Progenitor cell of endocrine pancreas (in vitro differentiated cells): ENCODE measurements at places on chromosomes 12 and 14. TPM values are rescaled to one million over a fixed set of nuclear protein-coding genes. Genes with fewer than 3 reads are reported as not detected.
A peak's percentile ranks its signal among the peaks of the same experiment; 100 is the strongest.

- no peak for DNase-seq
Measured at GRCh38 chr12:82904219-82904790, 217.6 kb downstream of the TMTC2 start.

DNA sequence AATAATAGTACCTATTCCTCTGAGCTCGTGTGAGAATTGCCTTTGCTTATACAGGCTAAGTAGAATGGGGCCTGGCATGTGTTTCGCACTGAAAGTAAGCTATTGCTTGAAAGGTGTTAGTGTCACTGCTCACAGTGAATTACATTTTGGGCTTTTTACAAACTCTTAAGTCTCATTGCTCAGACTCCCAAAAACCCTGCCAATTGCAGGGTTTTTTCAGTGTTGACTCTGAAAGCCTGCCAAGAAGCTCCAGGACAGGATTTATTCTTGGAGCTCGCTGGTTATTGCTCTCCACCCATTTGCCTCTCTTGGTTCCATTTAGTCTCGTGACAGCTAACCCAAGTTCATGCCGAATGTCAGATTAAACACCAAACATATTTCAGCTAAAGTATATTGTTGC, 39.8 kb downstream of the NOPCHAP1 start:
- no peak for DNase-seq

Gene CLEC7A
- total RNA-seq, result not detected in 2 replicates

Gene SLC25A21
- total RNA-seq, result 2.5 and 3.1 TPM in 2 replicates

Gene DNAJC22
- total RNA-seq, result 36.0 and 38.7 TPM in 2 replicates

GRCh38 chr12:19130224-19131024, 891 bp downstream of the PLEKHA5 start:
- DNase-seq, result peak; percentile 47

DNA sequence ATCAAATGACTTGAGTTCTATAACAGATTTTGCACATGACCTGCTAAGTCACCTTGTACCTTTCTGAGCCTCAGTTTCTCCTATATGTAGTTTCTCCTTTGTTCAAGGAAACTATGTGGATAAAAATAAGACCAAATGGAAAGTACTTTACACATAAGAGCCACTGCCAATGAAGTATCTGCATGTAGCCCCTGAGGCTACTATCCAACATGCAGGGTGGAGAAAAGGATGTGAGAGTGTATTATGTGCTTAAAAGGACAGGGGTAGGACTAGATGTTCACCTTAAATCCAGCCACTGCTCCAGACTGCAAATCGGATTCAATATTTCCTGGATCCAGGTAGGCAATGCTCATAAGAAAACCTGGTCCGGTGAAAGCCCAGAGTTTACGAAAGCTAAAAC, 21.2 kb downstream of the SLC11A2 start:
- DNase-seq, result no peak

GRCh38 chr14:66998013-66998412, 191.2 kb upstream of the GARIN2 start:
- no peak for DNase-seq

Gene RPS6KA5
- 3.8 and 4.4 TPM in 2 replicates for total RNA-seq

DNA sequence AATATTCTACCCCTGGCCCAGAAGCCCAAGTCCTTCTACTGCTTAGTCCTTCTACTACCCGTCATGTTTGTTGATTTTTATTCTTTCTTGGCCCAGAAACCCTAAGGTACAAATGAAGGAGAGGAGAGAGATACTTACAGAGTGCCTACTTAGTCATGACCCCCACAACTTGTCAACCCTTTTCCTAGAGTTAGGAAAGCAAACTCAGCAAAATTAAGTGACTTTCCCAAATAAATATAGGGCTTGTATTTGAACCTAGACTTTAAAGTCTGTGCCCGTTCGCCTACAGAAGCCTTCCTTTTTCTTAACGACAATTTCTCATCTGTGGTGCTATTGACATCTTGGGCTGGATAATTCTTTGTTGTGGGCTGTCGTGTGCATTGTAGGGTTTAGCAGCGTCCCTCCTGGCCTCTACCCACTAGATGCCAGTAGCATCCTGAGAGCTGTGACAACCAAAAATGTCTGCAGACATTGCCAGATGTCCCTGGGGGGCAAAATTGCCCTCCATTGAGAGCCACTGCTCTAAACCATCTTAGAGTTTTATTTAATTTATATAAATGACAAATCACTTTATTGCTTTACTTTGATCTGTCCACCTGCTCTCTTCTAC, 82.3 kb downstream of the FIGNL2 start:
- DNase-seq, result no peak

Gene WASHC3
- 14.5 and 16.8 TPM in 2 replicates for total RNA-seq

DNA sequence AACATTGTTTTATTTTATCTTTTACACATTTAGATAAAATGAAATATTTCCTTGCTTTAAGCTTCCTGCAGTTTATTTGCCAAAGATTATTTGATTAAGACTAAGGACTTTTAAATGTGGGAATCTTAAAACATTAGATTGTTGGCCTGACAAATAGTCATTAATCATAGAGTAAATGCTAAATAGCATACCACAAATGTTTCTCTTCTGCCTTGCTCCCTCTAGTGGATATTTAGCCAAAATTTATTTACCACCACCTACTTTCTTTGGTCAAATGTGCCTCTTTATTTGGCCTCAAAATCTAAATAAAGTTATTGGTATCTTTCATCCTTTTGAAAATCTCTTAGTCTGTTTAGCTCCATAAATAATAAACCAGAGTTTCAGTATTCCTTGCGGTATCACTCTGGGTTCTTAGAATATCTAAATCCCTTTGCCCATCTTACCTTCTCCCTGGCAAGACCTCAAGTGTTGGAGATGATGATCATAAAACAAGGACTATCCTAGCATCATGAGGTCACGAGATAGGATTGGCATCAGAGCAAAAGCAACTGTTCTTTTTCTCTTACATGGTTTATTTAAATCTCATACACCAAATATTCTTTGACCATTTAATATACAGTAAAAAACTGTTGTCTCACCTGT, 150.6 kb upstream of the AEBP2 start:
- DNase-seq, result no peak
